ENCODE measurements at places on chromosomes 16 and 17.
A peak's percentile ranks its signal among the peaks of the same experiment; 100 is the strongest.

DNA sequence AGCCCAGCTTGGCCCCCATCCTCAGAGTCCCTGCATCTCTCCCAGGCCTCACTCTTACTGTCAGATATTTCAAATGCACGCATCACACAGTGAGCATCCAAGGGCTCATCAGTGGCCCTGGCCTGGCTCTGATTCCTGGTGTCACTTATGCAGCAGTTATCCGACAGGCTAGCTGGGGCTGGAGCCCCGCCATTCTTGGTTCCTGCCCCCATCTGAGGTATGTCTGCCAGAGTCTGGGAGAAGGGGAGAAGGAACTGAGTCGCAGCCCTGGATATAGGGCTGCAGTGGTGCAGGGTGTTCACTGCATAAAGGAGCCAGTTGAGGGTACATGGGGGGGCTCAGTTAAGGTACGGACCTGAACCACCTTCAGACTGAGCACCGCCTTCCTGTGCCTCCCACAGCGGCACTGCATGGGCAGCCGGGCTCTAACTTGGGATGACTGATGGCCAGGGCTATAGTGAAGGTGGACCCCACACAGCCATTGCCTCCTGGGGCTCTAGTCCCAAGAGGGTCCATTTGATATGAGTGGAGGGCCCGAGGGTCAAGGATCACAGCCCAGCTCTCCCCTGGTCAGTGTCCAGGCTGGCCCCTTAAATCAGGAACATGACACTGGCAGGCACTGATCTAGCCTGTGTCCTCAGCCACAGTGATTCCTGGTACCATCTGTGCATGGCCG, 1.8 kb upstream of the RASD1 start:
- DNase-seq: no peak

GRCh38 chr16:69773260-69773947, 11.3 kb downstream of the WWP2 start:
- DNase-seq: no peak

- DNase-seq: no peak
These were observed 65.0 kb downstream of the NXN start for GRCh38 chr17:914561-914960.

DNA sequence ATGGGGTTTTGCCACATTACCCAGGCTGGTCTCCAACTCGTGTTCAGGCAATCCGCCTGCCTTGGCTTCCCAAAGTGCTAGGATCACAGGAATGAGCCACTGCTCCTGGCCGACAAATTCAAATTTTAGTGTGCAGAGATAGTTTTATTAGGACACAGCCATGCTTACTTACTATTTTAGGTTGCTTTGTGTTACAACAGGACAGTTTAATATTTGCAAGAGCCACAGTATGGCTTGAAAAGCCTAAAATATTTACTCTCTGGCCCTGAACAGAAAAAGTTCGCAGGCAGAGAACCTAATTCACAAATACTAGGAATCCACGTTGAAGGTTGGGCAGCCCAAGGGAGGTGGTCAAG, 12.6 kb upstream of the ETV4 start:
- no peak for DNase-seq

GRCh38 chr16:69927056-69927757, 23.9 kb upstream of the CLEC18A start:
- DNase-seq: no peak

GRCh38 chr16:84851192-84852127, 31.7 kb downstream of the CRISPLD2 start:
- no peak for DNase-seq

- DNase-seq: no peak
These were observed at the start of gene ZNF423 for GRCh38 chr16:49855822-49856671. TSS of gene ZNF423 (minus strand) at chr16:49856112. CDS start at chr16:49855774, 338 bp downstream.

GRCh38 chr17:39605492-39606433, 2.0 kb downstream of the NEUROD2 start:
- DNase-seq: no peak

- DNase-seq: no peak
These were observed 17.0 kb downstream of the TNS4 start for GRCh38 chr17:40484285-40484972.

DNA sequence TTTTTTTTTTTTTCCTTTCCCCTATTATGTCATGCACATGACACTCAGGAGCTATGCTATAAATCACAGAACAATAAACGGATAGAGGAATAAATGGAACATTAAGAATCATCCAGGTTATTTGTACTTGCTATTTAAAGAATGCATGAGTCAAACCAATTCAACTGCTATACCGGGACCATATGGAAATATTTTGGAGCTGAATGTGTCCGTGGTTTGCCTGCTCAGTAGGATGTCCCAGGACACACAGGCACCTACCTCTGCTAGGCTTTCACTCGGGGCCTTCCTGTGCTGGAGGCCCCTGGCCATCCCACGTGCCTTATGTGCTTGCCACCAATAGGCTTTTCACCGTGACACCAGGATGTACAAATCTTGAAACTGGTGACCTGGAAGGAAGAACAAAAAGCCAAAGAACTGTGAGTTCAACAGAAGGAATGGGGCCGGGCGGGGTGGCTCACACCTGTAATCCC, 15.3 kb upstream of the SEC14L1 start:
- DNase-seq: no peak

DNA sequence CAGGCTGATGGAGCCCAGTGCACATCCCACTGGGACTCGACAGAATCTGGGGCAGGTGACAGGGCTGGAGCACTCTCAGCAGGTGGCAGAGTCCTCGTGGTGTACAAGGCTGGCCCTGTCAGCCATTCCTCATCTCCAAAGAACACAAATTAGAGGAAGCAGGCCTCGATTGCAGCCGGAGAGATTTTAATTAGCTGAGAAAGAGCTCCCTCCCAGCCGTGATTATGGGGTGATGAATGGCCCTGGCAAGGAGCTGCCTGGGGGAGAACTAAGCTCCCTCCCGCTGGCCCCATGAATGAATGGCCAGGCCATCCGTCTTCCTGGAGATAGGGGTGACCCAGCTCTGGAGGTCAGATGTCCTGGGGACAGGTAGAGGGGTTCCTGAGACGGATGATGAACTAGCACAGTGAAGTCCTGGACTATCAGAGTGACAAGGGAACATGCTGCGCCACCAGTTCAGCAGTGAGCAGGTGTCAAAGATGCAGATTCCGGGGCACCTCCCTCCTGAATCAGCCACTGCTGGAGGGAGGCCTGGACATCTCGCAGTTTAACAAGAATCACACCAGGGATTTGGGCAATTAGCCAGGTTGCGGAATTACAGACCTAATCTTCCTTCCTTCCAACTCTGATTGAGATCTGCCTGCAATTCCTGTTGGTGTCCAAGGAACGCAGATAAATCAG, 35.5 kb downstream of the PIMREG start:
- DNase-seq: no peak

DNA sequence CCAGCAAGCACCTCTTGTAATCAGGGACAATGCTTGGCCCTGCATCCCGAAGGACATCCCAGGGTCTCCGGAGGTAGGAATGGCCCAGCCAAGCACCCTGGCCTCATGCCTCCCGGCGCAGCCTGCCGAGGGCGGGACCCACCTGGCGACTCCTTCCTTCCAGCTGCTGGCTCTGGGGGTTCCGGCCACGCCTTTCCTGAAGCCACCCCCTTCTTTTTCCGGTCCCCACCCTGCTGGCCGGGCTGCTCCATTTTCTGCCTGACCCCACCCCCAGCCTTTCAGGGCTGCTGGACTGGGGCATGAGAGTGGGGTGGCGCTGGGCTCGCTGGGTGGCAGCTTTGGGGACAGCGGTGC, 22.5 kb upstream of the CIBAR2 start:
- DNase-seq: no peak

GRCh38 chr16:21276090-21276489, 2.0 kb downstream of the CRYM start:
- DNase-seq: no peak

DNA sequence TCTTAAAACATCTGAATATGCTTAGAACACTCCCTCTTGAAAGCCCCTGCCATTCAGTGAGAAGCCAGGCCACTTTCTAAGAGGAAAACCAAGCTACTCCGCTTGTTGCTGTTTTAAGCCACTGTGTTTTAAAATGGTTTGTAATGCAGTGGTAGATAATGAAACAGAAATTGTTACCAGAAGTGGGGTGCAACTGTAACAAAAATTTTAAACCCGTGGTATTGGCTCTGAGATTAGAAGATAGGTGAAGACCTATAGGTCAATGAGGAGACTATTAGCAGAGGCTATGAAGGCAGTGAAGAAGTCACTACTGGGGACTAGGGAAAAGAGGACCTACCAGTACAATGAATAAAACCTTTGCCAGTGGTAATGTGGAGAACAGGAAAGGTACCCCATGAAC, 266.5 kb downstream of the IRF8 start:
- no peak for DNase-seq

GRCh38 chr16:78800523-78800922, 701.1 kb downstream of the WWOX start:
- no peak for DNase-seq

DNA sequence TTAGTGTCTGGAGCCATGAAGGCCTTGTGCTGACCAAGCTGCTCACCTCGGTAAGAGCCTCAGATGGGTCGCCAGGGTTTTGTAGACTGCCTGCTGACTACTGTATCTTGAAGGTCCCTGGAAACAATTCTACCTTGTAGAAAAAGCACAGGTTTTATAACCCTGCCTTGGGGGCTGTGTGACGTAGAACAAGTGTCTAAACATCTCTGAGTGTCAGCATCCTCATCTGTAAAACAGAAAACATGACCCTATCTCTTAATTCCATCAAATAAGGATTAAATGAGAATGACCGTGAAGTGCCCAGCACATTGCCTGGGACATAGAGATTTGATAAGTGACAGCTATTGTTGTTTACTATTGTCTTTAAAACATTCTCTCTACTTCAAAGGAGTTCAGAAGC, 5.5 kb upstream of the TAOK2 start:
- DNase-seq: no peak

- no peak for DNase-seq
These were observed 14.9 kb downstream of the RCVRN start for GRCh38 chr17:9890124-9890523.

- peak; percentile 56 for DNase-seq
These were observed 84.1 kb upstream of the TOB1 start for GRCh38 chr17:50949989-50950877.

GRCh38 chr16:65509172-65509571, 387.3 kb upstream of the CDH11 start:
- DNase-seq: no peak

DNA sequence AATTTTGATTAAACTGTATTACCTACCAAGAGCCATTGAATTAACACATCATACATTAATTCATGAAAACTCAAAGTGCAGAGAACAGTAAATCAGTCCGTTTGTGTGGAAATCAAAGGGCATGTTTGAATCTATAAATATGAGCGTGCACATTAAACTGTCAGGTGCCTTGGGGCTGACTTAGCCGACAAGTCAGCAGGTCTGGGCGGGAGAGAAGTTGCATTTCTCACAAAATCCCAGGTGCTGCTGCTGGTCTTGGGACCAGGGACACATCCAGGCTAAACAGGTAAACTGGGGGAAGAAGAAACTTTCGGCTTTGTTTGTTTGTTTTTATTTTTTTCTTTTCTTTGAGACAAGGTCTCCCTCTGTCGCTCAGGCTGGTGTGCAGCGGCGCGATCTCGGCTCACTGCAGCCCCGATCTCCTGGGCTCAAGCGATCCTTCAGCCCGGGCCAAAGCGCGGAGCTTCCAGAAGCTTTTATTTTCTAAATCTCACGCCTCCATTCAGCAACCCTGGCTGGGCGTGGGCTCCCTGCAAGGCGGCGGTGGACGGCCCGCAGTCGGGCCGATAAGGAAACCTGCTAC, 213.9 kb downstream of the MRTFB start:
- DNase-seq: no peak

DNA sequence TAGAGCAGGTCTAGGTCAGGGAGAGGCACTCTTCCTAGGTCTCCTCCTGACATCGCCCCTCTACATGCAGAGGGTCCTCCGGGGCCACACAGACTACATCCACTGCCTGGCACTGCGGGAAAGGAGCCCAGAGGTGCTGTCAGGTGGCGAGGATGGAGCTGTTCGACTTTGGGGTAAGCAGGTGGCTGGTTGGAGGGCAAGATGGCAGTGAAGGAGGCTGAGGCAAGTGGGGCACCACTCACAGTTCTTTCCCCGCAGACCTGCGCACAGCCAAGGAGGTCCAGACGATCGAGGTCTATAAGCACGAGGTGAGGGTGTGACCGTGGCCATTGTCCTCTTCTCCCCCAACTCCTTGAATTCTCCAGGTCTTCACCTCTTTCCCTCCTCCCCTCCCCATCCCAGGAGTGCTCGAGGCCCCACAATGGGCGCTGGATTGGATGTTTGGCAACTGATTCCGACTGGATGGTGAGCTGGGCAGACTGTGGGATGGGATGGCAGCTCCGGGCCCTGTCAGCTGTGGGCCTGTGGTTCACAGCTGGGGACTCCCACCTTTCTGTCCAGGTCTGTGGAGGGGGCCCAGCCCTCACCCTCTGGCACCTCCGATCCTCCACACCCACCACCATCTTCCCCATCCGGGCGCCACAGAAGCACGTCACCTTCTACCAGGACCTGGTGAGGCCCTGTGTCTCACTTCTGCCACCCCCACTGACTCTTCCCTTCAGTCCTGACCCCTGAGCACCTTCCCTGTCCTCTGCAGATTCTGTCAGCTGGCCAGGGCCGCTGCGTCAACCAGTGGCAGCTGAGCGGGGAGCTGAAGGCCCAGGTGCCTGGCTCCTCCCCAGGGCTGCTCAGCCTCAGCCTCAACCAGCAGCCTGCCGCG, 3.0 kb downstream of the THOC6 start:
- DNase-seq: no peak

GRCh38 chr16:49281843-49282642, 405 bp upstream of the CBLN1 start:
- no peak for DNase-seq

DNA sequence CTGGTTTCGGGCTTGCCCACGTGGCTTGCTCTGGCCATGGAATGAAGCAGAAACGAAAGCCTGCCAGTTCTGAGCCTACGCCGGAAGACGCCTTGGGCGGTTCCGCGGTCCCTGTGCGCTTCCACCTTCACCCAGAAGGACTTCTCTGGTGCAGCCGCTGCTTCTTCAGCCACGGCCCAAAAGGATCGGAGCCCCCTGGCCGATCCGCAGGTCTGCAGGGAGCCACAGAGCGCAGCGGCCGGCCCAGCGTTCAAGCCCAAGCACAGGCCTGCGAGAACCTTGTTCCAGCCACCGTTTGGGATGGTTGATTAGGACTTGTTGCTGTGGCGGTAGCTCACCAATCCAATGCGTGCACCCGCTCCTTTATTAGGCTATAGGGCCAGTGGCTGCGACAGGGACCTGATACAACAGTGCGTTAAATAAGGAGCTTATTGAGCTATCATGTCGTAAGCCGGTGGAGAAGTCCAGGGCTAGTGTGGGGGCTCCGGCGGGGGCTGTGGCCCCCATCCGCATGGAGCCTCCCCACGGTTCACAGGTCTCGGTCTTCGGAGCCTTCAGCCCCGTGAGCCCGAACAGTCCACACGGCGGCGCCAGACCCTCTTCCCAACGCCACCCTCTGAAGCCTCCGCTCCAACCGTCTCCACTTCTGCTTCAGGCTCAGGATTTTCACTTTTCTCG, 10.2 kb upstream of the MPP2 start:
- DNase-seq: peak; percentile 25

DNA sequence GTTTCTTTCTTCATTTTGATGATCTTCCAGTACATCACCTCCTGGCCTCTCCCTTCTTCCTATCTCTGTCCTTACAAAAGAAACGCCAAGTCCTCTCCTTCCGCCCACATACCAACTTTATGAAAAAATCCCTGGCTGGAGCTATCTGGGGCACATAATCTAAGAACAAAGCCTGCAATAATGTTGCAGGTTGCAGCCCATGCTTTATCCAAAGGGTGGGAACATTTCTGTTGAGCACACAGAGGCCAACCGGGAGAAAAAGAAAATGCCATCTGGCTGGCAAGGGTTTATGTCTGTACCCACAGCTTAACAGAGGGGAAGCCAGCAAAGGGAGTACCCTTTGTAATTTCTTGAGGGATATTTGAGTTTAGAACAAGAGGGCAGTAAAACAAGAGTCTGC, 409.6 kb downstream of the SOX9 start:
- no peak for DNase-seq
